ENCODE measurements at places on chromosomes 3 and 15.

DNA sequence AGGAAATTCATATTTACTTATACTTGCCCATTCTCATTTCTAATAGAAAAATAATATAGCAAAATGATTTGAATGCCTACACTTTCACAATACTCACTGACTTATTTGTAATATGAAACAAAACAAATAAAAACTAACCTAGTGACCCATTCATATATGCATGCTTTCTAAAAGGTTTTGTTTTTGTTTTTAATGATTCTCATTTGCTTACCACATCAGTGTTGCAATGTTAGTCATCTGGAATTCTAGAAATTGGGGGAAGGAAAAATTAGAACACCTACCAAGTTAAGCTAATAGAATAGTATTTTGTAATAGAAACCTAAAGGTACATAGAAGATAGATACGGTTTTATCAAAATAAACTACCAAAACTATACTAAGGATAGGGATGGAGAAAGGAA lies 214.1 kb upstream of the CNTN6 start:
- DNase-seq: no peak

GRCh38 chr15:101476756-101477155 lies 12.8 kb downstream of the PCSK6 start:
- no peak for DNase-seq

GRCh38 chr3:180335050-180335449 lies 266.9 kb upstream of the TTC14 start:
- no peak for DNase-seq

GRCh38 chr3:75136100-75136897 lies 521.8 kb upstream of the CNTN3 start:
- no peak for DNase-seq

- DNase-seq: no peak
Observed at GRCh38 chr3:12994357-12994606, 78.9 kb downstream of the IQSEC1 start.

GRCh38 chr15:80744826-80745225 lies 34.3 kb upstream of the CEMIP start:
- DNase-seq: no peak

DNA sequence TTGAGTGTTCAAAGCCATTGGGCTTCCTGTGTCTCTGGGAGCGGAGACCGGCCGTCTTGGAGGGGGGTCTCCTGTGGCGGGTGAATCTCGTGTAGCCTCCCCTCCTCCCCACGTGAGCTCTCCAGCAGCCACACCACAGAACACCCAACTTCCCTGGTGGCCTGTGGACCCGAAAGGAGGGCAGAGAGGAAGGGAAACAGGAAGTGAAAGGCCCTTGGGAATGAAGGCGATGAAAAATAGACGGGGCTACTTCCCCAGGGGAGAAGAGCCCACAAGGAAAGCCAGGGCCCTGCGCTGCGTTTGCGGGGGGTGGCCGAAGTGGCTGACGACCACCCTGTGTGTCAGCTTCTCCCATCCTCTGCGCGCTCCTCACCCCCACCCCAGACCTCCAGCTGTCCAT lies 5.4 kb downstream of the ANKRD63 start:
- DNase-seq: peak; percentile 8

GRCh38 chr15:61337541-61337940 lies 108.4 kb upstream of the RORA start:
- DNase-seq: no peak

GRCh38 chr15:89113296-89114024 lies 25.2 kb downstream of the ABHD2 start:
- DNase-seq: no peak

- DNase-seq: no peak
Observed at GRCh38 chr3:15175605-15176004, 30.4 kb upstream of the CAPN7 start.

GRCh38 chr15:31367730-31368344 lies 41.2 kb downstream of the KLF13 start:
- no peak for DNase-seq

Data from CD4-positive, alpha-beta T cell treated with Interferon gamma for 1 hour (primary cell).